ENCODE measurements at places on chromosomes 13 and 19. TPM values are rescaled to one million over a fixed set of nuclear protein-coding genes. Genes with fewer than 3 reads are reported as not detected.

The RTBDN gene
- not detected for polyA plus RNA-seq

The LIM2 gene
- not detected for polyA plus RNA-seq

The ZNF431 gene
- 16.6 TPM for polyA plus RNA-seq

The SIRT2 gene
- 57.4 TPM for polyA plus RNA-seq

- DNase-seq: no peak
Measured at GRCh38 chr13:25153736-25154135, 18.4 kb downstream of the AMER2 start.

- no peak for DNase-seq
Measured at GRCh38 chr19:35777086-35777841, 1.9 kb downstream of the ARHGAP33 start.

The ZNF486 gene
- polyA plus RNA-seq: 5.4 TPM

The TUBGCP3 gene
- 14.0 TPM for polyA plus RNA-seq

DNA sequence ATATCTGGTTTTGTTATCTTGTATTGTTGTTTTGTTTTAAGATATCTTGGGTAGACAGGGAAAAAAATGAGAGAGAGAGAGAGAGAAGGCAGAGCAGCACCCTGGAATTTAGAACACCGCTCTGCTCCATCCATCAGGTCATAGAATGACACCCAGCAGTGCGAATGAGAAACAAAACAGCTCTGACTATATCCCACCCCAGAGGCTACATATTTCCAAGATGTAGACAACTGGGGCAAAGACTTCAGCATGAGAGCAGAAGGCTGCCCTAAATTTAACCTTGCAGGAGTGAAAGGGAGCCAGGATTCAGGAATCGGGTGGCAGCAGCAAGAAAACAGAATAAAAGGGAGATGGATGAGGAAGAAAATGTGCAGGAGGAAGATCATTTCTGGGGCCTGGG is 46.5 kb downstream of the TNFSF13B start:
- DNase-seq: no peak

GRCh38 chr13:98866882-98867281 is 111.0 kb downstream of the DOCK9 start:
- DNase-seq: no peak

- DNase-seq: no peak
Measured at GRCh38 chr19:16024266-16025107, 51.8 kb upstream of the TPM4 start.

The IGFL1 gene
- polyA plus RNA-seq: 86.6 TPM

DNA sequence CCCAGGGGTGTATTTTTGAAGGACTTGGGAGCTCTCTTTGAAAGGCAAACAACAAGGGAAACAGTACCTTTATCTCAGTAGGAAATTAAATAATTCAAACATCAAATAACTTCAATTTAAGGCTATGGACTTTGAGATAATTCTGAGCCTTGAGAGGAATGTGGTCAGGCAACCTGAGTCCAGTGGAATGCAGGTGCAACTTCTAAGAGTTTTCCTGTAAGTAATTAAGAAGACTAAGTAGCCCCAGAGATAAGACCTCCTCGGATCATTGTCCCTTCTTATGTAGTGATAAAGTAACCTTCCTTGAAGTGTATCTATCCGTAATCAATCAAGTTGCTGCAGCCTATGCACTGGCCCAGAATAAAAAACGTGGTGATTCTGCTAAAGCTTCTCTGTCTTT is 29.2 kb downstream of the ZNF701 start:
- DNase-seq: no peak

The PTPRH gene
- polyA plus RNA-seq: 0.09 TPM

DNA sequence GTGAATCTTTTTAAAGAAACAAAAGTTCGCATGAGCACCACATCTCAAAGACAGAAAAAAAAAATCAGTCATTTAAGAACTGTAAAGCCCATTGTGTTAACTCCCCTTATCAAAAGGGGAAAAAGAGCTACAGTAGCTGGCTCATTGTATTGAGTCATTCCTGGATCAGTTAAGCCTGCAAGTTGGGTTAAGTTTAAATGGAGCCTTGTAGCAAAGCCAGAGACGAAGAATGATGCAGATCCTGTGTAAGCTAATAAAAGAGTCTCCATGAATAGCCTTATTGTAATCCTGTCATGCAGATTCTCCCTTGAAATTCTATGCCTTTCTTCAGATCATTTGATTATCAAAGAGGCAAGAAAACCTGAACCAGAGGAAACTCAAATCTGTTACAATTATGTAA is 83.8 kb downstream of the CRYL1 start:
- peak; percentile 40 for DNase-seq

GRCh38 chr19:51460164-51460992 is 2.1 kb upstream of the SIGLEC8 start:
- no peak for DNase-seq

GRCh38 chr13:35349673-35350278 is 126.7 kb downstream of the MAB21L1 start:
- no peak for DNase-seq

- no peak for DNase-seq
Measured at GRCh38 chr13:26707122-26708006, 53.2 kb downstream of the GPR12 start.

The PRKACA gene
- polyA plus RNA-seq: 10.1 TPM

- DNase-seq: peak; percentile 21
Measured at GRCh38 chr13:33728271-33729037, 89.5 kb upstream of the RFC3 start.

GRCh38 chr19:18611327-18612050 is 1.2 kb upstream of the TMEM59L start:
- DNase-seq: no peak

DNA sequence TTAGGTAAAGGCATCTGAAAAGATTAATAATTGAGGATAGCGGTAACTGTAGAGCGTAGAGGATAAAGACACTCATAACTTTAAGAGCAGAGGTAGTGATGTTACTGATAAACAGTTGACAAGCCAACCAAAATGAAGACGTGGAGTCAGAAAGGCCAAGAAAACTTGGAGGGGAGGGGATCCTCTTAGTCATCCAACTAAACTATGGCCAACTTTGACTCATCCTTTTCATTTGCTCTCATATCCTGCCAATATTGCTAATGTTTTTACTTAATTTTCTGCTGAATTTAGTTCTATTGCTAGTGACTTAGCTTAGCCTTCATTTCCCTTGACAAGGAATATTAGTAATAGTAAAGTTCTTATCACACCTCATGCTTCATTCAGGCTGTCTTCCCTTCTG is 13.4 kb downstream of the ITGBL1 start:
- DNase-seq: no peak

The ZNF468 gene
- 12.4 TPM for polyA plus RNA-seq
